Activated CD8-positive, alpha-beta memory T cell treated with anti-CD3 and anti-CD28 coated beads for 1 hour (primary cell): ENCODE measurements at places on chromosomes 5 and 9.

- no peak for DNase-seq
Observed at GRCh38 chr5:134595458-134595838, 37.2 kb downstream of the SAR1B start.

GRCh38 chr9:131959056-131959455, 120.6 kb downstream of the MED27 start:
- DNase-seq, result no peak

DNA sequence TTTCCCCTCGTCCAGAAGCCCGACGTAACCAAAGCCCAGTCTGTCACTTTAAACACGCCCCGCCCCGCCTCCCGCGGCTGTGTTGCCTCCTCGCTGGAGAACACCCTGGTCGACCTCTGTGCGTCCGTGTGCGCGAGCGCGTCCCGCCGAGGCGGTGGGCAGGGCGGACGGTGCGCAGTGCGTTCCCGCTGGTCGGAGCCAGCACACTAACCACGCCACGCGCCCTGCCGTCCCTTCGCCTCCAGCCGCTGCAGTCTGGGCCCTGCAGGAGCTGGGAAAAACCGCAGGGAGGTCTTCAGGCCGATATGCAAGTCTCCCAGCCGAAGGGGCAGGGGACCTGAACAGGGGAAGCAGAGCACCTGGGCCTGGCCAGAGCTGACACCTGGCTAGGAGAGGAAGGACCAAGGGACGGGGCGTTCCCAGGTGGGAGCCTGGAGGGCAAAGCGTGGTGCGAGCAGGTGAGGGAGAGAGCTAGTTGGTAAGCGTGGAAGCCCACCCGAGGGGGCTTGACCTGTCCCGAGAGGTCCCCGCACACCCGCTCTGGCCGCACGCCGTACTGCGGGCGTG, 1.3 kb upstream of the PHPT1 start:
- no peak for DNase-seq

DNA sequence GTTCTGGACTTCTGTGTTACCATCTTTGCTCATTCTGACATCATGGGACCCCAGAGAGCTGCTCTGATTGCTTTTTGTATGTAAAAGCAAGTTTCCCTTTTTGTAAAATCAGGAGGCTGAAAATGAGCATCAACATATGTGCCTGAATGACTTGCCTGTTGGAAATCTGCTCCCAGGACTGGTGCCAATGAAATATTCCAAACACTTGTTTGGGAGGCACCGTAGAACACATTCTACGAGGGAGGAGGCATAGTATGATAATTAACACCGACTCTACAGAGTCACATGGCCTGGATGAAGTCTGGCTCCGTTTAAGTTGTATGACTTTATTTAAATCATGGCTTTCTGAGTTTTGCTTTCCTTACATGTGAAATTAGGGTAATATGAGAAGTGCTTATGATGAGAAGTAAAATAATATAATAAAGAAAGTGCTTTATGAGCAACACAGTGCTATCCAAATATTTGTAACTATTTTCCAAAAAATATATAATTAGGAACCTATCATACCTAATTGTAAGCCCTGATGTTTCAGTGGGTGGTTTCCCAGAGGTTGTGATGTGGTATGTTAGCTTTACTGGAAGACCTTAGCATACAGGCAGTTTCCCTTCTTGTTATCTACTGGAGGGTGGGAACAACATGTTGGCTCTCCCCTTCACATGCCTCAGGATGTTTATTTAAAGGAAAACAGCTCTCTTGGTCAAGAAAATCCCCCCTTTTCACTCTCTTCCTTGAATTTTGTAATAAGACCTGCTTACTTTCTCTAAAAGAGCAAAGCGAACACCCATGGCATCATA, 238.1 kb downstream of the FBXL7 start:
- DNase-seq, result no peak

DNA sequence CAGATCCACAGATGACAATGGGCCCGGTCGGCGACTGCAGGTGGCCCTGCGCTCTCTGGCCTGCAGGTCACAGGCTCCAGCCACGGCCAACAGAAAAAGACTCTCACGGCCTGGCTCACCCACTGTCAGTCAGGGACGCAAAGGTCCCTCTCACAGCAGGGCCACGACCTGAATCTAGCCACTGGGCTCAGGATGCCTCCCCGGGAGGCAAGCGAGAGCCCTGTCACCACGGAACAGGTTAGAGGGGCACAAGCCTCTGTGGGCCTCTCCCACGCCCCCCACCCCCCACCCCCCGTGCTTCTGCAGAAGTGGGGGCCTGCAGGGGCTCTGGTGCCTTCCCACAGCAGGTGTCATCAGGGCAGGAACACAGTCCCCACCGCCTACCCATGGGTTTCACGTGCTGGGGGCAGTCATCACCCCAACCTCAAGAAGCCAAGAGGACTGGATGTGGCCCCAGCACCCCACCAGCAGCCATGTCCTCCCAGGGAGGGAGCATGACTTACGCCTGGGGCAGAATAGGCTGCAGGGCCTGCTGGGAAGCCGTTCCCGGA, 17.3 kb upstream of the EGFL7 start:
- DNase-seq, result no peak

DNA sequence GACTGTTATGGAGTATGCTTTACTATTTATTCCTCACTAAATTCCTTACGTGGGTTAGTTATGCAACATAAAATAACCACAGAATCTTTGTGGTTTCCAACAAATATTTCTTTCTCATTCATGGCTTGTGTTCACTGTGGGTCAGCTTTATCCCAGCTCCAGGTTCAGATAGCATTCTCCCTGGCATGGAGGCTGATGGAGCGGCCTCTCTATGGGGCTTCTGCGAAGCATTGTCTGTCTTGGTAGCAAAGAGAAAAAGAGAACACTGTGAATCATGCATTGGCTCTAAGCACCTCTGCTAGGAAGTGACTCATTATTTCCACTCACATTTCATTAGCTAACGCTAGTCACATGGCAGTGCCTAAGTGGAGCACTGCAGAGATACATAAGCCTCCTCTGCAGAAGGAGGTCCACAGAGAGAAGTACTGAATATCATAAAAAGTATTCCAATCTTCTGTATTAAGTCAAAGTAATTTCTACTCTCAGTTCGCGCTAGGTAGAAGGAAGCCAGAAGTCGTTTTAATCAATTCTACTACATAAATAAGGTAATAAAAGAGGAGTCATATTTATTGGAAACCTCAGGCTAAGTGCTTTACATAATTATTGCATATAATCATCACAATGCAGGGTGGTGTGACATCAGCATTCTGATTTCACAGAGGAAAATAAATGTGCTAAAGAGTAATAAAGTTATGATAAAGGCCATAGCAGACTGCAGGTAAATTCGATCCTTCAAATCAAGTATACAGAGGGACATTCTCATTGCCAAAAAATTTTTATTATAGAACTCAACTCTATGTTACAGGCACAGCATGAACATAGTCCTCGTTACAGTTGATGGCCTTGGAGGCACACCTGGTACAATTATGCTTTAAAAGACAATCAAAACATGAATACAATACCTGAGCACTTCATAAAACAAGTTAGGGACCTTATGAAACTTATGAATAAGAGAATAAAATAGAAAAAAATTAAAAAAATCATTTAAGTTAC, 531.1 kb downstream of the CETN3 start:
- DNase-seq, result no peak

GRCh38 chr5:2910401-2911175, 159.1 kb upstream of the IRX2 start:
- no peak for DNase-seq

- no peak for DNase-seq
Observed at GRCh38 chr5:133307275-133307674, 255.5 kb downstream of the HSPA4 start.

DNA sequence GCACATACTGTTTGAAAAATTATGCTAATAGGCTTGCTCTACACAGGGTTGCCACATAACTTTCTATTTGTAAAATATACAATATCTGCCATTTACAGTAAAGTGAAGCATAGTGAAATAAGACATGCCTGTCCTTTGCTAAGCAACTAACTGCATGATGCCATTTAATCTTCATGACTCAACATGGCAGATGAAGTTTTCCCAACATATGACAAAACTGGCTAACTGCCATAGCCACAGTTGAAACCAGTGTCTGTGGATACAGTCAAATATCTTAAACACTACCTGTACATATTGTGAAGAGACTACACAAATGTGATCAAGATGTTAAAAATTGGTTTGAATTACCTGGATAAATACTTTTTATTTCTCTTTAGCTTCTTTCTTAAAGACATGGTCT, 3.1 kb upstream of the DMAC1 start:
- no peak for DNase-seq

- DNase-seq, result no peak
Observed at GRCh38 chr5:154358516-154359220, 87.1 kb upstream of the SAP30L start.

DNA sequence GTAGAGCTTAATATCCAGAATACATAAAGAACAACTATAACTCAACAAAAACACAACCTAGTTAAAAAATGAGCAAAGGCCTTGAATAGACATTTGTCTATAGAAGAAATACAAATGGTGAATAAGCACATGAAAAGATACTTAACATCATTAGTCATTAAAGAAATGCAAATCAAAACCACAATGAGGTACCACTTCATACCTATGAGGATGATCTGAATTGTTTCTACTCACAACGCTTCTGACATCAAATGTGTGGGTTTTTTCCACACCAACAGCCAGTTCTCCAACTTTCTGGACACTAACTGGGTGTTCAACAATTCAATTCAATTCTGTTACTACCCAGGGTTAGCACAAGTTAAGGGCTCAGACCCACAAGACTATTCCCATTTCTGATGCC, 22.0 kb downstream of the SREK1IP1 start:
- no peak for DNase-seq

DNA sequence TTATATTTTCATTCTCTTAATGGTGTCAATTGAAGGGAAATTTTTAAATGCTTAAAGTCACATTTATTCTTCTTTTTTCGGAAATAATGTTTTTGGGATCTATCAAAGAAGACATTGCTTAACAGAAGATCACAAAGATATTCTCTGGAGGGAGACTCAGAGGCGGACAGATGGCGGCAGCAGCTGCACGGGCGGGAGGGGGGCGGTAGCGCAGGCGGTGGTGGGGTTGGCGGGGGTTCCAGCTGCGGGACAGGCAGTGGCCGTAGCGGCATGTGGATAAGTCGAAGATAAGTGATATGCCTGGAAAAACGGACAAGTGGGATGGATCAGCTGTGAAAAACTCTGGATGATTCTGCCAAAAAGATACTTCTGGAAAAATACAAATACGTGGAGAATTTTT, 31.6 kb upstream of the ZDHHC11B start:
- no peak for DNase-seq
